ENCODE measurements at places on chromosomes 13 and 19.

DNA sequence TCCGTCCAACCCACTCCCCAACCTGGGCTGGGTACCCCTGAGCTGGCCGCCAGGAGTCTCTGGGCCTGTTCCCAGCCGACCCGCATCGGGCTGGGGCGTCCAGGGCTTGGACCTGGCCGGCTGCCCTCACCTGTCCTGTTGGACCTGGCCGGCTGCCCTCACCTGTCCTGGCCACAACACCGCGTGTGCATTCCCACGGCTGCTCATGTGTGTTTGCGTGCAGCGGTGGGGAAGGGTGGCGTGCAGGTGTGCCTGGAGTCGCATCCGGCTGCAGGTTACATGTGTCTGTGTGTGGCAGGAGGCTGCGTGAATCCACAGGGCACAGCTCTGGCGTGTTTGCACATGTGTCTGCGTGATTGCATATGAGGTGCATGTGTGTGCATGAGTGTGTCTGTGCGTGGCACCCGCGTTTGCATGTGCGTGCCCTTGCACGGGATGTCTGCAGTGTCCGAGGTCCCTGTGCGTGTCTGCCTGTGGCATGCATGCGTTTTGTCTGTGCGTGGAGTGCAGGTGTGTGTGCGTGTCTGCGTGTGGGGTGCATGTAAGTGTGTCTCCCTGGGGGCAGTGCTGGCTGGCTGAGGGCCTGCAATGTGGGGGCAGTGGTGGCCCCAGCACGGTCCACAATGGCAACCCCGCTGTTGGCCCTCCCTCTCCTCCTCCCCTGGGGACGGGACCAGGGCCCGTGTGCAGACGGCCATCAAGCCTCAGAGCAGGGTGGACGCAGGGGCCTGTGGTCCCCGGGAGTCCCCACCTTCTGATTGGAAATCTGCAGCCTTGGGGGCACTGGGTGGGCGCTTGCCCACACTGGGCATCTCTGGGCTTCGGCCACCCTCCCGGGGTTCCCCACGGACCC, 3.4 kb downstream of the EFNA2 start:
- no peak for DNase-seq

GRCh38 chr19:52897138-52897935, at the start of gene ZNF320:
Gene ZNF320 (minus strand): TSS chr19:52897635. CDS start chr19:52890255, 7,380 bp downstream.
- DNase-seq, result peak; percentile 90

- no peak for DNase-seq
Measured at GRCh38 chr19:14786421-14786851, 8.1 kb upstream of the ADGRE2 start.

DNA sequence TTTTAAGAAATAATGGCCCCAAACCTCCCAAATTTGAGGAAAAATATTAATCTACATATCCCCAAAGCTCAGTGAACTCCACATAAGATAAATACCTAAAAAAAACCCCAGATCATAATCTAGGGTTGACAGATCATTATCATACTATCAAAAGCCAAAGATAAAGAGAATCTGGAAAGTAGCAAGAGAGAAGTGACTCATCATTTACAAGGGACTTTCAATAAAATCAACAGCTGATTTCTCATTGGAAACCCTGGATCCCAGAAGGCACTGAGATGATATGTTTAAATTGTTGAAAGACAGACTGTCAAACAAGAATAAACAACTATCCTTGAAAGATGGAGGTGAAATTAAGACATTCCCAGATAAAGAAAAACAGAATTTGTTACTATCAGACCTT, 199.3 kb downstream of the KCNRG start:
- DNase-seq, result no peak
